ENCODE measurements at places on chromosomes 2 and 18. TPM values are rescaled to one million over a fixed set of nuclear protein-coding genes. Genes with fewer than 3 reads are reported as not detected.

The VWA3B gene
- polyA plus RNA-seq: 0.12 TPM

The GKN1 gene
- polyA plus RNA-seq: 123 TPM

The ABCB11 gene
- not detected for polyA plus RNA-seq

The TTC39C gene
- polyA plus RNA-seq: 19.3 TPM

The CYRIA gene
- 1.9 TPM for polyA plus RNA-seq

The RPRM gene
- polyA plus RNA-seq: 5.5 TPM

The NOL4 gene
- not detected for polyA plus RNA-seq

The FKBP1B gene
- polyA plus RNA-seq: 21.1 TPM

The SH2D6 gene
- polyA plus RNA-seq: 1.1 TPM

The PARD3B gene
- polyA plus RNA-seq: 1.8 TPM
